ENCODE measurements at places on chromosomes 6 and 20. TPM values are rescaled to one million over a fixed set of nuclear protein-coding genes. Genes with fewer than 3 reads are reported as not detected.

DNA sequence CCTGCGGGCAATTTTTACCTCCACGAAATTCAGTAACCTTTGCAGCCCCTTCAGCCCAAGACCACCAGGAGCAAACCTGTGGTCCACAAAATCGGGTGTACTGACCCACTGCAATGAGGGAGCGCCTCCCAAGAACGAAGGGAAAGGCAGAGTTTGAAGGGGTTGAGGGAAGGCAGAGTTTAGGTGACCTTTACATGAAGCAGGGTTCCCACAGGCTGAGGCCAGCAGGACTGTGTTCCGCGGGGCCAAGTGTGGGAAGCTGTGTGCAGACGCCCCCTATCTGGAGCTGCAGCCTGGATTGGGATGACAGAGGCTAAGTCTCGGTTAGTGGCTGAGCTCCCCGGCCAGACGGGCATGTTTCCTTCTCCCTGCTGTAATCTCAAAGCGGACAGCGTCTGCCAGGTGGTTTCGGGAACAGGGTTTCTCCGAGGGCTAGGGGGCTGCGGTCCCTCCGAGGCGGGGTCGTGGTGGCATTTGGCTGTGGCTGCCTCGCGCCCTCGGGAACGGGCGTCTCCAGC, 826 bp upstream of the PYGB start:
- DNase-seq, result peak; percentile 73

DNA sequence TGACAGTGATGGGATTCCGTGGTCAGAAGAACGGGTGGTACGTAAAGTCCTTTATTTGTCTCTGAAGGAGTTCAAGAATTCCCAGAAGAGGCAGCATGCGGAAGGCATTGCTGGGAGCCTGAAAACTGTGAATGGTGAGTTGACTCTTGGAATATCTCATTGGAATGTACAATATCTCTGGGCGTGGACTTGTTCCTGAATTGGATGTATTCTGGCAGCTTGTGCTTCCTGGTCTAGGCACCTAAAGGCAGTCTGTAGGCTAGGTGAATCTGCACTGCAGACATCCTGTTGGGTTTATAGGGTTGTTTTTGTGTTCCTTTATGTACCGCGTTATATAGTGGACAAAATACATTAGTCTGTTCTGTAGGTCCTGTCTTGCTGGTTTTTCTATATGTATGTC, 128.2 kb downstream of the JARID2 start:
- no peak for DNase-seq

GRCh38 chr6:102766963-102767362, 1373.5 kb downstream of the GRIK2 start:
- no peak for DNase-seq

Gene VSTM2L
- 0.49 TPM for total RNA-seq

Gene HLA-DRA
- 74.5 TPM for total RNA-seq

Gene ILRUN
- total RNA-seq, result 129 TPM
